Activated CD4-positive, alpha-beta T cell treated with anti-CD3 and anti-CD28 coated beads, Interleukin-2, amount 50 U/mL, for 24 hours (primary cell): ENCODE measurements at places on chromosomes 11 and 22.

DNA sequence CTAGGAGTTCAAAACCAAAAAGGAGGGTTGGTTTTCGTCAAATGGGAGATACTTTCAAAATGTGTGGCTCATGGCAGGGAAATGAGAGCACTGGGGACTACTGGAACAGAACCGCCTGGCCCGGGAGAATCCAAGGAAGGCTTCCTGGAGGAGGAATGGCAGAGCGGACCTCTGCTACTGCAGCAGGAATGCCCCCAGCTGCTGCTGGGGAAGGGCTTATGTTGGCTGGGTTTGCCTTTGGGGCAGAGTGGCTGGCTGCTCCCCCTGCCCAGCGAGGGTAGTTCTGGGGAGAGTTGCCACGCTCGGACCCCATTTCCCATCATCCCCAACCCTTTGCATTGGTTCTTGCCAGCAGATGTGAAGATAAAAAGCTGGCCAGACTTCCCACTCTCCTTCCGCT, 10.6 kb upstream of the APOBEC3A start:
- no peak for DNase-seq

DNA sequence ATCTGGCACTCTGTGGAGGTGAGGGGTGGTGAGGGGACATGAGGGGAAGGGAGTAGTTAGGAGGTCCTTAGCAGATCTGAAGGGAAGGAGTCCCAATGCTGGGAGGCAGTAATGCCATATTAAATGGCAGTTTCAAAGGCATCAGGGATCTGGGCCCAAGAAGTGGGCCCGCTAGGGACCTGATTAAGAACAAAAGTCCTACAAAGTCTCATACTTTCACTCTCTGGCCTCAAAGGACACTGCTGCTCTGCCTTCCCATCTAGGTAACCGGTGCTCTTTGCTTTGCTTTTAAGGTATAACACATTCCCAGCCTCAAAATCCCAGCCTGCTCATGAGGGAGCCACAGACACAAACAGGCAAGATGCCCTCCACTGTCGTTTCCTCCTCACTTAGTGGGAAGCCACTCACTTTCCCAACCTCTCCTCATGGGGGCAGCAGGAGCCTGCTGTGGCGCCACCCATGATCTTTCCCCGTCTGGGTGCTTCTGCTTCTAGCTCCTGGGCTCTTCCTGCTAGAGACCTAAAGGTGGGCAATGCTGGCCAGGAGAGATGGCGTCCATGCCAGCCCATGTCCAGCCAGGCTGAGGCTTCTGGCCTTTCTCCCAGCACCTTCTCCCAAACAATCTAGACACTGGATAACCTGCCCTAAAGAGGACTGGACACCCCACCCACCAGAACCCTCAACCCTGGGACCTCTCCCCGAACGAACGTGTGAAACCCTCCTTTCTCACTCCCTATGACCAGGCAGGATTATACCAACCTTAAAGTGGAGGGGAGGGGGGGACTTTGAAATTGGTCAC, 68.3 kb downstream of the PLEKHA7 start:
- no peak for DNase-seq

- no peak for DNase-seq
Observed at GRCh38 chr11:116579031-116579653, 193.6 kb downstream of the BUD13 start.

GRCh38 chr22:44091021-44091721, 67.1 kb downstream of the PARVB start:
- DNase-seq = peak; percentile 8
